ENCODE measurements at places on chromosomes 16 and 17.

DNA sequence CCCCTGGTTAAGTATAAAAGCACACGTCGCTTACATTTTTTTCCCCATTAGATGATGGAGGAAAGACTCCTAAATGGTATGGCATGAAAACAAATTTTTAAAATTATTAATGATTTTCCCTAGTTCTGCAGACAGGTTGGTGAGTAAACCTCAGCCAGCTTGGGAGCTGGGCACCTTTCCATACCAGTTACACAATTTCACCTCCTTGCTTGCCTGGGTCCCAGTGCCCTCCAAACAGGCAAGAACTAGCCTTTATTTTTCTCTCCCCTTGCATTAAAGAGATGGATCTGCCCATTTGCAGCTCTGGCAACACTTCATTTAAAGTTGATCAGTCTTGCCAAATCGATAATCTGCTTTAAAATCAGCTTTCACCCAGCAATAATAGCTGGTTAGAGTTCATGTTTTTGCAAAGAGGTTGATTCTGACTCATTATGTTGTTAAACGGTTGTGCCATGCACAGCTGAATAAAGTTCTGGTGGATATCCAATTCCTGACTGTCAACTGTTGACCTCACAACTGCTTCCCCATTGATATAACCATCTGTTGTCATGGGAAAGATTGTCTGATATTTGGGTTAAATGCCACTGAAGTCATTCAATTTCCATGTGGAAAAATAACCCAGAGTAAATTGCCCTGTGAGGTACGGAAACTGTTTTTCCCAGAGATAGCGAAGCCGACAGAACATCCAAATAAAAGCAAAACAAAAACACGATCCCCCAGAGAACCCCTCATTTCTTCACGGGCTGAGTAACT is 1.3 kb downstream of the C17orf58 start:
- DNase-seq: peak; percentile 86

DNA sequence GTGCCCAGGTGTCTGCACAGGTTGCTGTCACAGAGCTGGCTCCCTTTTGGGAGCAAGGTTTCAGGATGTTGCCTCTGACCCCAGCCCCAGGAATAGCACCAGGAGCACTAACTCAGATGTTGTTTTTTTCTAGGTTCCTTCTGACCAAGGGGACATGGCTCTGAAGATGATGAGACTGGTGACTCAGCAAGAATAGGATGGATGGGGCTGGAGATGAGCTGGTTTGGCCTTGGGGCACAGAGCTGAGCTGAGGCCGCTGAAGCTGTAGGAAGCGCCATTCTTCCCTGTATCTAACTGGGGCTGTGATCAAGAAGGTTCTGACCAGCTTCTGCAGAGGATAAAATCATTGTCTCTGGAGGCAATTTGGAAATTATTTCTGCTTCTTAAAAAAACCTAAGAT is 28.1 kb downstream of the SCPEP1 start:
- DNase-seq: no peak

- no peak for DNase-seq
These were observed 62.7 kb downstream of the FOXK2 start for GRCh38 chr17:82582213-82582612.

- no peak for DNase-seq
These were observed 19.1 kb downstream of the TRARG1 start for GRCh38 chr17:1298606-1299005.

- DNase-seq: no peak
These were observed 133.6 kb downstream of the SKAP1 start for GRCh38 chr17:48296453-48296852.

DNA sequence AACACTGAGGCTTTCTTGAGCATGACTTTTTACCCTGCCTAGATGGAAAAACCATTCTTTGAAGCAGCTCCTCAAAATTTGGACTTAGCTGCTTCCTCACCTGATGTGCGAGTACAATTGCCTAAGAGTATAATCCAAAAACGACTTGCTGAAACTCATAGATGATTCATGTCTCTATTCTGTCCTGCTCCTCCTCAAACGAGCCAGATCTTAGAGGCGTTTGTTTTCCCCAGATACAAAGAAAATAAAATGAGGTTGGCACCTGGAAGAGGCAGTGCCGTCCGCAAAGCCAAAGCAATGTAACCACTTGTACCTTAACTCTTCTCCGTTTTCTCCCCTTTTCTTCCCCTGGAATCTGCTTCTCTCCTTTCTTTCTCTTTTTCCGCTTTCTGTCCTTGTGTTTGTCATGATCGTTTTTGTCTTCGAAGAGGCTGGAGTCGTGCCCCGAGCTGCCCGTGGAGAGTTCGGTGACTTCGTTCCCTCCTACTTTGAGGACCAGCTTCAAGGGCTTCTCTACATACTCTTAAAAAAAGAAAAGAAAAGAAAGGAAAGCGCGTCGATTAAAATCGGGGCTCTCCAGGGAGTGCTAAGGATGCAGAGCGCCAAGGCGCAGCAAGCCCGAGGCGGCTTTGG is 895 bp downstream of the BRD7 start:
- DNase-seq: no peak

GRCh38 chr17:20086416-20087076 is 77.4 kb downstream of the SPECC1 start:
- no peak for DNase-seq

GRCh38 chr17:64262198-64262999 is 661 bp downstream of the TEX2 start:
- DNase-seq: no peak

DNA sequence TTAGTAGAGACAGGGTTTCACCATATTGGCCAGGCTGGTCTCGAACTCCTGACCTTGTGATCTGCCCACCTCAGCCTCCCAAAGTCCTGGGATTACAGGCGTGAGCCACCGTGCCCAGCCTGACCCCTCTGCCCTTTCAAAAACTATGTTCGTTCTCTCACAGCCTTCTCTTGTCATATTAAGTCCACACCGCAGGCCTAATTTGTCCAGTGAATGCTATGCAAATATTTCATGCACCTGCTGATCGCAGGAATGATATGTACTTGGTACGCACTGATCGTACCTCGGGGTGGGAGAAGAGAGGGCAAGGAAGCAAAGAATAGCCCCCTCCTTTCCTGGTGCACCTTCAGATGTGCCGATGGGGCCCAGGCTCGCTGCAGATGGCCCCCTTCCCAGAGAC is 3.0 kb upstream of the BIRC5 start:
- DNase-seq: no peak

- DNase-seq: no peak
These were observed 11.3 kb downstream of the UTS2R start for GRCh38 chr17:82382933-82383255.

GRCh38 chr17:59469786-59470485 is 95.5 kb upstream of the DHX40 start:
- no peak for DNase-seq

DNA sequence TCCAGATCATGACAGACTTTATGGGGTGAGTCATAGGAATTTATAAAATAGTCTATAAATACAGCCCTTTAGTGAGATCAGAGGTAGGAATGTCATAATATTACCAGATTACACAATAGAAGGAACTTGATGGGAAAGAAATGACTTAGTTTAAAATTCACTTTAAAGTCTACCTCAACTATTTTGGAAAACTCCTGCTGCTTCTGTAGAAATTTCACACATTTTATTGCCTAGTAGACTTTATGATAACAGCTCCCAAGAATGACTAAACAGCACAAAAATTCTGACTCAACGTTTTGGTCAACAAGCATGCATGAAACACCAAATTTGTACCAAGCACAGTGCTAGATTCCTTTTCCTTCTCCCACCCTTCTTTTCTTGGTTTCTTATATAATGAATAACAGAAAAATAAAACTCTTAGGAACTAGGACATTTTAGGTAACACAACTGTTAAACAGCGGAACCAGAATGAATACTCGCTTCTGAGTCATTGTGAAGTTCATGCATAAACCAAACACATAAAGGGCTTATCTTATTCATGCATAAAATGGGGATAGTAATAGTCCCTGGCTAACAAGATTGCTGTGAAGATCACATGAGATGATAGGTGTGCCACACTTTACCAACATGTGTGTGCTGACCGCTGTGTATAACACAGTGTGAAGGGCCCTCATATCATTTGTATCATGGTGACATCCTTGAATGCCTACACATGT is 243.9 kb downstream of the CDH8 start:
- DNase-seq: peak; percentile 79

DNA sequence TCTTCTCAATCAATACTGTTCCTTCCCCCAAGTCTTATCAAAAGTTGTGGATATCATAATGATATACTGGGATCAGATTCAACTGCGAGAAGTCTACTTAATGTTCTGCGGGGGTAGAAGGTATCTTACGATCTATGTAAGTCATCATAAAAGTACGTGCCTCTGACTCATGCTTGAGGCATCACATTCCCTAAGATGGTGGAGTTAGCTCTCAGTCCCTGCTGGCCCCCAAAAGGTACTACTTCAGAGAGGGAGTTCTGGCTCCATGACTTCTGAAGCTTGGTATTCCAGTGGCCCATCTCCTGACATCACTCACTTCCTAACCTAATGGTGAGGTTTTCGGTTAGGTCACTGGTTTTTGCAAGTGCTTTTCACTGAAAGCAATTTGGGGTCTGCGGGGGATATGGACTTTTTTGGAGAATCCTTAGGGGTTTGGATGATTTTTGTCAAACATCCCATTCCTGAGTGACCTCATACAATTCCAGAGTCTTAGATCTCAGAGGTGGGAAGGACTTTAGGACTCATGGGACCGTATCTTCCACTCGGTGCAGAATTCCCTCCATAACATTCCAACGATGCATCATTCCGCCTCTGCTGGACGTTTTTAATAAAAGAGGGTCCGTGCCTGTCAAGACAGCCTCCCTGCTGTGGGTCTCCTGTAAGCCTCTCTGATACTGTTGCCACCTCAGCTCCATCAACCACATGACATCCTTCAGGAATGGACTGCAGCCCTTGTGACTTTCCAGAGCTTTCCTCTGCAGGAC is 74.3 kb downstream of the DYNLRB2 start:
- DNase-seq: no peak

GRCh38 chr16:1825864-1826690 is 548 bp downstream of the HAGH start:
- DNase-seq: no peak

GRCh38 chr16:48441863-48442279 is 56.7 kb upstream of the SIAH1 start:
- no peak for DNase-seq

DNA sequence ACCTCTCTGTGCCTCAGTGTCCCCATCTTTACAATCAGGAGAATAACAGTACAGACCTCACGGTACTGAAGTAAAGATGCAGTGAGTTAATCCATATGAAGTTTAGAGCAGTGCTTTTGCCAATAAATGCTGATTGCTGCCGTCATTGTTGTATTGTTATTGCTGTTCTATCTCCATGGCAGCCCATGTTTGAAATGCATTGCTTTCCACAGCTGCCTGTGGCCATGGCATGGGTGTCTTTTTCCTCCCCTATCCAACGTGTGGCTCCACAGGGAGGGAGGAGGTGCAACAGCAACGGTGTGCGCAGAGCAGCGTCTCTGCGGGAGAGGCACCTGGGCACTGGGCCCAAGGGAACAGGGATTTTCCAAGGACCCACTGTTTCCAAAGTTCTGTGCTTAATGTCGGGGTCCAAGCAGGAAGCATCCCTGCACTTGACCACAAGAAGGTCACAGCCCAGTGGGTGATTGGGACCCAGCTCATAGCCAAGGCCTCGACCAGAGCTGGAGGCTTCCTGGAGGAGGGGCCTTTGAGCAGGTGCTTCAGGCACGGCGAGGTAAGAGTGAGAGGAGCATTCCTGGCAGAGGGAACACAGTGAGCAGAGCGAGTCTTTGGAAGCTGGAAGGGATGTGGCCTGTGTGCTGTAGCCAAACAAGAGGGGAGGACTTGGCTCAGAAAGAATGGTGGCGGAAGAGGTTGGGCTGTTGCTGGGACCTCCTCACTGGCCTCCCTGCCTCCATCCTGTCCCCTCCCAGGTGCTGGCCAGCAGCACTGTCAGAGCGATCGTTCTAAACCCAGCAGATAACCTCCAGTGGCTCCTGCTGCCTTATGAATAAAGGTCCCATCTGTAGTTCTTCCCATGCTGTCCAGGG is 3.9 kb downstream of the RAI1 start:
- DNase-seq: no peak

GRCh38 chr16:79769928-79770243 is 169.3 kb upstream of the MAF start:
- DNase-seq: no peak

DNA sequence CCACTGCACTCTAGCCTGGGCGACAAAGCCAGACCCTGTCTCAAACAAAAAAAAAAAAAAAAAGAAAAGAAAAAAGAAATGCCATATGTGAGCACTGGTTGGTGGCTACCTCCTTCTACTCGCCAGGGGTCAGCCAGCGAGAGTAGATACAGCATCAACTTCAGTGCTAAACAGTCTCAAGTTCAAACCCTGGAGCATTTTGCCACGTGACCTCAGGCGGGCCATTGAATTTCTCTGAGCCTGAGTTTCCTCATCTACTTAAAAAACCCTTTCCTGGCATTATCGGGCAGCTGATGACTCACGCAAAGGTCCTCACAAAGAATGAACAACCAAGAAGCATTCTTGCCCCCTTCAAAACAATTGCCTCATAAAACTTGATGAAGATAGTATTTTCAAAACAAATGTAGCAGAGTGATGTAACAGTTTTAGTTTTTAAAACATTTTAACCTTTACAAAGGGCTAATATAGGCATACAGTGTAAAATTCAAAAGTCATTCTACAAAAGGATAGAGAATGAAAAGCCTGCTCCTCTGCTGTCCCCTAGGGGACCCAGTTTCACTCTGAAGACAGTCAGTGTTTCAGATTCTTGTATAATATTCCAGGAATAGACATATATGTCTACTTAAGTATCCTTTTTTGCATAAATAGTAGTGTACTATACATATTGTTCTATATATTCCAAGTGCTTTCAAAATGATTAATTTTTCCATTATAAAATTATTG is 28.4 kb downstream of the DNAH2 start:
- DNase-seq: peak; percentile 68

DNA sequence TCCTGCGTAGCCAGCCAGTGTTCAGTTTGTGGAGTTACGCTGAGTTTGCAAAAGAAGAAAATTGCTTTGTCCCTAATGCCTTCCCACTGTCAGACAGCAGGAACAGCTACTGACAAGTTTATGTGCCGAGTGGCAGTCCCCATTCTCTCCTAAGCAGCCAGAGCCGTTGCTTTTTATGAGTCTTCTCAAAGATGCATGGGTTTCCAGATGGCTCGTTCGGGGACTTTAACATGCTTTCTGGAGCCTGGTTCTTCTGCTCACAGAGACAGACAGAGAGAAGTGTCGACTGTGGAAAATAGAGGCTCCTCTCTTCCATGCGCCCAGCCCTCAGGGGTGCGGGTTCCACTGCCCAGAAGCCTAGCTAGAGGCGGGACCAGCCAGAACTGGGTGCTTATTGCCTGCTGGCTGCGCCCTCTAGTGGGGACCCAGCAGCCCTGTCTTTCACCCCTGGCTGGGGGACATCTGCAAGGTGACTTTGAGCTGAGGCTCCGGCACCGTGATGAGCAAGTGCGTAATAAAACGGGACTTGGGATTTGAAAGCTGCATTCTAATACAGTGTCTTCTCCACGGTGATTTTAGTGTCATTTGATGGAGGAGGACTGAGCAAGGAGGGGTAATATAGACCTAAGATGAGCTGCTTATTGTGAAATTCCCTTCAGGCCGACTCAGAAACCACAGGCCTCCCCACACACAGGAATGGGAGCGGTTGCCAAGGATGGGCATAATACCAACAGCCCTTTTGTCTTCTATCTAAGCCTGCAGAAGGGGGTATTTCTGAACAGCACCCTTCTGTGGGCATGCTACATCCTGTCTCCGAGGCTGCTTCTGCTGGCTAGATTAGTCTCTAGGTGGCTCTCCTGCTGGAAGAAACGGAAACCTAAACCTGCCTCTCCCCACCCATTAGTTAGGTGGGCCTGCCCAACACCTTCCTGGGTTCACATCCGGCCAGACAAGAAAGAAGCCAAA is 73.1 kb downstream of the CCDC182 start:
- peak; percentile 35 for DNase-seq
